Stimulated activated CD8-positive, alpha-beta memory T cell treated with anti-CD3 and anti-CD28 coated beads, Interleukin-7, amount 100 ng/mL, for 48 hours (primary cell): ENCODE measurements at places on chromosomes 7 and 10.

- no peak for DNase-seq
Measured at GRCh38 chr10:1669433-1669832, 67.9 kb downstream of the ADARB2 start.

GRCh38 chr7:73742338-73742752, 3.7 kb upstream of the ABHD11 start:
- DNase-seq = no peak

DNA sequence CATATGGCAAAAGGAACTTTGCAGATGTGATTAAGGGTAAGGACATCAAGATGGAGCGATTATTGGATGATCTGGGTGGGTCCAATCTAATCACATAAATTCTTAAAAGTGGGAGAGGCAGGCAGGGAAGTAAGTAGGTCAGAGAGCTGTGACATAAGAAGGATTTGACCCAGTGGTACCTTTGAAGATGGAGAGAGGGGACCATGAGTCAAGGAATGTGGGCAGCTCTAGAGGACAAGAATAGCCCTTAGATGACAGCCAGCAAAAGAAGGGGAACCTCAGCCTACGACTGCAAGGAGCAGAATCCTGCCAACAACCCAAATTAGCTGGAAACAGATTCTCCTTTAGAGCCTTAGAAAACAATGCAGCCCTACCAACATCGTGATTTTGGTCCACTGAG, 34.5 kb downstream of the LAMB1 start:
- no peak for DNase-seq

DNA sequence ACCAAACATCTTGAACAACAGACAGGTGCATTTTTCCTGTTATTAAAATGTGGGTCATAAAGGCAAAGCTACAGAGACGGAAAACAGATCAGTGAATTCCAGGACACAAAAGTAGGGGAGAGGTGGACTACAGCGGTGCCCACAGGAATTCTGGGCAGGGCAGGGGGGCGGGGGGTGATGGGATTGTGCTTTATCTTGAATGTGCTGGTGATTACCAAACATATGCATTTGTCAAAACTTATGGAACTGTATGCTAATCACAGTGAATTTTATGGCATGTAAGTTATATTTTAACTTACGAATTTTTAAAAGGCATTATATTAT, 519.4 kb downstream of the CNTNAP2 start:
- DNase-seq = no peak

- DNase-seq = no peak
Measured at GRCh38 chr10:17888189-17888588, 63.5 kb upstream of the SLC39A12 start.

DNA sequence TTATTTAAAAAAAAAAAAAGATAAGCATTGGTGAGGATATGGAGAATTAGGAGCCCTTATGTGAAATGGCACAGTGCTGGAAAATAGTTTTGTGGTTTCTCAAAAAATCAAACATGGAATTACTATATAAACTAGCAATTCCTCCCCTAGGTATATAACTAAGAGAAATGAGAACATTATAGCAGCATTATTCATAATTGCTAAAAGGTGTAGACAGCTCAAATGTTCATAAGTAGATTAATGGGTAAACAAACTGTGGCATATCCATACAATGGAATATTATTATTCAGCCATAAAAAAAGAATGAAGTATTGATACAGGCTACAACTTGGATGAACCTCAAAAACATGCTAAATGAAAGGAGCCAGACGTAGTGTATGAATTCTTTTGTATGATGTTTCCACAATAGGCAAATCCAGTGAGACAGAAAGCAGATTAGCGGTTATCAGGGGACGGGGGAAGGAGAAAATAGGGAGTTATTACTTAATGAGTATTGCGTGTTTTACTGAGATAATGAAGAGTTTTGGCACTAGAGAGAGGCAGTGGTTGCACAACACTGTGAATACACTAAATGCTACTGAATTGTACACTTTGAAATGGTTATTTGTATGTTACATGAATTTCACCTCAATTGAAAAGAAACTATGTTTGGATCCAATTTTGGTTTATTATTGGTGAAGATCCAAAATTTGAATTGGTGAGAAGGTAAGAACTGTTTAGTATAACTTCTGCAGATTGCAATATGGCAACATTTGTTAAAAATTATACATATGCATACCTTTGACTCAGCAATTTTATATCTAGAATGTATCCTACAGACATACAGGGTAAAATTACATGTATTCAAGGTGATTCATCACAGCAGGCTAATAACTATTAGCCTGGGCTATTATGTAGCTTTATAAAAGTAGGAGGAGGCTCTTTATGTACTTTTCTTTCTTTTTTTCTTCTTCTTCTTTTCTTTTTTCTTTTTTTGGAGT, 69.7 kb downstream of the VCL start:
- no peak for DNase-seq
